ENCODE measurements at places on chromosomes 12 and 14.

- no peak for DNase-seq
Observed at GRCh38 chr12:126061777-126062176, 996.5 kb downstream of the AACS start.

GRCh38 chr12:517538-517937 lies 57.8 kb downstream of the B4GALNT3 start:
- no peak for DNase-seq

GRCh38 chr12:16086462-16086861 lies 175.3 kb downstream of the DERA start:
- no peak for DNase-seq

GRCh38 chr12:108853981-108854446 lies 3.4 kb downstream of the SSH1 start:
- DNase-seq, result no peak

DNA sequence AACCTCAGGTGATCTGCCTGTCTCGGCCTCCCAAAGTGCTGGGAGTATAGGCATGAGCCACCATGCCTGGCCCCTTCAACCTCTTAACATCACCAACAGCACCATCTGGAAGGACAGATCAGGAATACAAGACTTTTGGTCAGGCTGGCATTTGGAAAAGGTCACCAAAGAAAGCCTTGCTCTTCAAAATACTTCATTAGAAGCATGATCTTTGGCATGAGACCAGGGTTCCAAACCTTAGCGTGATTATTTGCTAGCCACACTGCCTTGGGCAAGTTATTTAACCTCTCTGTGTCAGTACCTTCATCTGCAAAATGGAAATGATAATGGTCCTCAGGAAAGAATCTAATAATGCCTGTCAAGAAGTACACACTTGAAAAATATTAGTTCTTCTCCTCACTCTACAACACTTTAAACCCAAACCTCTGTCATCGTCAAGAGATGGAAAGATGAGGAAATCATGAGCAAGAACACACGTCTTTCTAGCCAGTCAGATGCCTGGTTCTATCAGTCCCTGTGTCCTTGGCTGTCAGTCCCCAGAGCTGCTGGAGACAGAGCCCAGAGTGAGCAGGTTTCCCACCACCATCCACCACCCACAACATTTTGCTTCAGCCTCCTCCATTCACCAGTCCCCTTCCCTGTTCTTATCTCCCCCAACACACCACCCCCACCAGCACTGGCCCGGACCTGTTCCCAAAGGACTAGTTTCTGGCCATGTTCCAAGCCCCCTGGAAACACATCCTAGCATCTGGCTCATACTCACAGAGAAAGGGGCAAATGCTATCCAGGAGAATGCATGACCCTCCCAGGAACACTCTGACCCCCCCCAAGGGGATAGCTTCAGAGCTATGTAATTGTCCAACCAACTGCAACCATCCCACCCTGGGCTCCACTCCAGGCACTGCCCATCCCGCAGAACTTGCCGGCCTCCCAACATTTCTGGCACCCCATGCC lies 2.0 kb downstream of the ADCY6 start:
- DNase-seq, result no peak

- no peak for DNase-seq
Observed at GRCh38 chr12:122558745-122559641, 31.9 kb downstream of the KNTC1 start.

Measured in stimulated activated CD8-positive, alpha-beta memory T cell treated with anti-CD3 and anti-CD28 coated beads, Interleukin-7, amount 100 ng/mL, for 48 hours (primary cell).